Airway epithelial cell (primary cell): ENCODE measurements at places on chromosomes 12 and 14. TPM values are rescaled to one million over a fixed set of nuclear protein-coding genes. Genes with fewer than 3 reads are reported as not detected.

Gene MGST1
- 276 and 301 TPM in 2 replicates for total RNA-seq

Gene BRF1
- 20.2 and 24.8 TPM in 2 replicates for total RNA-seq

Gene TMEM179
- total RNA-seq: 0.49 TPM in 1 of 2 replicates, not detected in the other

Gene PRH2
- not detected in 2 replicates for total RNA-seq

Gene SUPT16H
- 56.3 and 69.7 TPM in 2 replicates for total RNA-seq

Gene HHIPL1
- 0.37 and 0.42 TPM in 2 replicates for total RNA-seq

Gene TMEM229B
- total RNA-seq: 2.1 and 2.2 TPM in 2 replicates

Gene CHGA
- 0.07 TPM in 1 of 2 replicates, not detected in the other for total RNA-seq

Gene ZFHX2
- total RNA-seq: 0.21 and 2.0 TPM in 2 replicates

Gene PLEK2
- 86.1 and 98.0 TPM in 2 replicates for total RNA-seq

Gene OTX2
- not detected in 2 replicates for total RNA-seq

Gene REC8
- total RNA-seq: 20.7 and 24.2 TPM in 2 replicates

Gene TBX3
- total RNA-seq: 3.7 and 4.2 TPM in 2 replicates

Gene ALDH1L2
- 1.9 and 2.9 TPM in 2 replicates for total RNA-seq

Gene TAS2R9
- not detected in 2 replicates for total RNA-seq

Gene GPR84
- total RNA-seq: not detected in 2 replicates

Gene CCT2
- total RNA-seq: 196 and 225 TPM in 2 replicates

Gene CCDC177
- 0.14 TPM in 1 of 2 replicates, not detected in the other for total RNA-seq

Gene GDF3
- total RNA-seq: not detected in 2 replicates

Gene EIF2S3B
- total RNA-seq: 0.09 and 0.42 TPM in 2 replicates

Gene PLEKHG7
- total RNA-seq: not detected in 2 replicates

Gene ASCL1
- total RNA-seq: not detected in 2 replicates

Gene KRT82
- not detected in 2 replicates for total RNA-seq

Gene TAMALIN
- total RNA-seq: 0.07 and 0.70 TPM in 2 replicates

Gene SYCP3
- total RNA-seq: not detected in 2 replicates

Gene FOXN4
- total RNA-seq: not detected in 2 replicates

Gene DBX2
- total RNA-seq: not detected in 2 replicates

Gene NPFF
- total RNA-seq: not detected in 2 replicates

Gene SLCO1A2
- total RNA-seq: not detected in 2 replicates

Gene MUCL1
- total RNA-seq: 4.7 TPM in 1 of 2 replicates, not detected in the other

Gene RNASE11
- total RNA-seq: not detected in 2 replicates

Gene IGF1
- not detected in 2 replicates for total RNA-seq

Gene HSPB8
- total RNA-seq: 3.4 and 4.2 TPM in 2 replicates

Gene GALNT4
- 2.3 and 4.6 TPM in 2 replicates for total RNA-seq

Gene AHNAK2
- 222 and 339 TPM in 2 replicates for total RNA-seq

Gene KLRC4
- total RNA-seq: 0.21 TPM in 1 of 2 replicates, not detected in the other
